ENCODE measurements at places on chromosomes 3 and 15.

DNA sequence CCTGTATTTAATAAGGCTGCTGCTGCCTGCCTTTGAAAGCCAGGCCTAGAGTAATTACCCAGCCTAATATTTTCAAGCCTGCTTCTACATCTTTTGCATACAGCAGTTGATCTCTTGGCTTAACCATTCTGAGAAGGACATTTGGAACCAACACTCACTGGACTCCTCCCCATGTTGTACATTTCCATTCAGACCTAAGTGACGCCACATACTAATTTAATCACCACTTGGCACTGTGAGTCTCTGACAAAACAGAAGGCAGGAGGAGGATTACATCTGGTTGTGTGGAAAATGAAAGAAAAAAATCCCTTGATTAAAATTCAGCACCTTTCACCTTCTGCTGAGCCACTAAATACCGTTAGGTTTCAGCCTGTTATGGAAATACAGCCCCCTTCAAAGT is 102.2 kb upstream of the ARRDC4 start:
- no peak for DNase-seq

DNA sequence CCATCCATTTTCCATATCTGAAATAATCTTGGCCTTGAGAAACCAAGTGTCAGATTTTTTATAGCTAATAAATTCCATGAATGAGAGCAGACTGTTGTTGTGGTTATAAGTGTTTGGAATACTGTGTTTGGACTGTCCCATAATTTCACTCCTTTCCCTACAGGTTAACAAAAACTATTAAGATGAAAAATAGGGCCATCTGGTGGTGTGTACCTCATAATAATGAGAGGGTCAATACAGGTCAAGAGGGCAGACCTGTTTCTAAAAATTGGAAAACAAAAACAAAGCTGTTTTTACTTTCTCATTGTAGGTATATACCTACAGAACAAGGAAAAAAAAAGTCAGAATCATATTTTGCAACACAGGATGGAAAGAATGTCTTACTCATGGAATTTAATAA is 553.8 kb upstream of the SGO1 start:
- DNase-seq = no peak

- DNase-seq = no peak
Observed at GRCh38 chr15:31934821-31935220, 95.5 kb upstream of the CHRNA7 start.

GRCh38 chr15:100988857-100989256 is 69.7 kb downstream of the LRRK1 start:
- no peak for DNase-seq

- DNase-seq = peak; percentile 57
Observed at GRCh38 chr3:121724130-121724529, 25.4 kb downstream of the GOLGB1 start.

- DNase-seq = no peak
Observed at GRCh38 chr3:194103505-194103904, 32.4 kb upstream of the HES1 start.

DNA sequence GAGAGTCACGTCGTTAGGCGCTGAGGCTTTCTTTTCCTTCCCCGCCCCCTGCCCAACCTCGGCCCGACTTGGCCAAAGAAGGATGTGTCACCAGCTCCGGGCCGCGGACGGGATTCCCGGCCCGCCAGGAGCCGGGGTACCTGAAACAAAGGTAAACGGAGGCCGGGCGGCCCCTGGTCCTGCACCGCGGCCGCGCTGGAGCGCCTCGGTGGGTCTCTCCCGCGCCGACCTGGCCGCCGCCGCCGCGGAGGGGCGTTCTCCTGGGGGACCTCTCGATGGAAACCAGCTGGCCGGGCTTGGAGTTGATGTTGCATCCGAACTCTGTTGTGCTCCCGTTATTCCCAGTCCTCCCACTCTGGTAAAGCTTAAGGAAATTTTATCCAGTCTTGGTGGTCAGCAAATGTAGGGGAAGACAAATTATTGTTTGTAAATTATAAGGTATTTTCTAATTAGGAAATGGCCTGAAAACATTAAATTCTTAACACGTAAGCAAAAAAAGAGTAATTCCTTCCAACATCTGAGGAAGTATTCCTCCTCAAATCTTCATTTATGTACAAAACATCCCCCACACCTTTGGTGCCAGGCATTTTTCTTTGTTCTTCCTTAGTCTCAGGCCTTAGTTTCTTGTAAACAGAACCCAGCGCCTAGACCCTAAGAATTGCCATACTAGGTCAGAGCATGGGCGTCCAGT is 888 bp downstream of the PPP2R3A start:
- no peak for DNase-seq

GRCh38 chr3:42656680-42657610 is 3.4 kb downstream of the ZBTB47 start:
- no peak for DNase-seq

- DNase-seq = no peak
Observed at GRCh38 chr3:179672918-179673317, 20.1 kb downstream of the USP13 start.

- no peak for DNase-seq
Observed at GRCh38 chr3:194212161-194212844, 76.4 kb downstream of the HES1 start.

DNA sequence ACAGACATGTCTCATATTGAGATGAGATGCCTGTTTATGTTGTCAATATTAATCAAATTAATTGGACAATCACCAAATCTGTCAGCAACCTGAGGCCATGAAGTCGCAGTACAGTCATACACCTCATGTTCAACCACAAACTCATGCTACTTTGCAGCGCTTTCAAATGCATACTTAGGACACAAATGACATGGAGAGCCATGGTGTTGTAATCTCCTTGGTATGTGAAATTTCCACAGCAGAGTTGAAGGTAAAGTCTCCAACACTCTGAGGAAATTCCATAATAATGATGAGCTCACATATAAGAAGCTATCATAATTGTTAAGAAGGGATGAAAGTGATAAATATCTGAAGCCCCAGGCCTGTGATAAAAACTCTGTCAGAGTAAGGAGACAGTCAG is 873.9 kb downstream of the MCTP2 start:
- no peak for DNase-seq

DNA sequence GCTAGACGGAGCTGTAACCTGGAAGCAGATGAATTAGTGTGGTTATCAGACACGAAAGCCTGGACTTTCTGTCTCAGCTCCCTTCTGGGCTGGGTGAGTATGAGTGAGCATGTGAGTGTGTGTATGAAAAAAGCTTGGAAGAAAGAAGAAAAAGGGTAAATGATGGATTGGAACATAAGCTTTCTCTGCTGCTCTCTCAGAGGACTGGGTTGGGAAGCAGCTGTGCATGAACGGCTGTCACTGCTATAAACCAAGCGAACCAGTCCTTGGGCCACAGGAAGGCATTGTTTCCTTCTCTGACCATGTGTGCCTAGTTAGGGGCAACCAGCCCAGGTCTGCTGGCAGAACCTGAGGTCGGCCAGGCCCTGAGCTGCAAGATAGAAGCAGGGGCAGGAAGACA is 37.0 kb downstream of the UMPS start:
- DNase-seq = no peak

- DNase-seq = no peak
Observed at GRCh38 chr3:157868946-157869345, 237.3 kb downstream of the SHOX2 start.

- no peak for DNase-seq
Observed at GRCh38 chr3:10378742-10379141, 57.8 kb upstream of the SEC13 start.

Data from GM12878 (cell line).